ENCODE measurements at places on chromosomes 5 and 9.

DNA sequence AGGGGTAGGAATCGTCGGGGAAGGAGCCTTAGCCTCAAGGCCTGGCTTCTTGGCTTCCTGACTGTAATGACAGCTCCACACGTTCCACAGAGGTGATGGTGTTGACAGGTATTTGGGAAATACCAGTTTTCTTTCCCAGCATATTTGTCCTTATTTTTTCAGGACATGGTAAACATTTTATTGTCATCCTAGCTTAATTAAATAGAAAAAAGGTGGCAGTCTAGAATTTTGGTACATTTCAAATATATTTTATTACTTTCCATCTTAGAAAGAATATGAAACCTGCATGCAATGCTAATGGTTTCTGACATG, 8.4 kb downstream of the CXCL14 start:
- DNase-seq: no peak

DNA sequence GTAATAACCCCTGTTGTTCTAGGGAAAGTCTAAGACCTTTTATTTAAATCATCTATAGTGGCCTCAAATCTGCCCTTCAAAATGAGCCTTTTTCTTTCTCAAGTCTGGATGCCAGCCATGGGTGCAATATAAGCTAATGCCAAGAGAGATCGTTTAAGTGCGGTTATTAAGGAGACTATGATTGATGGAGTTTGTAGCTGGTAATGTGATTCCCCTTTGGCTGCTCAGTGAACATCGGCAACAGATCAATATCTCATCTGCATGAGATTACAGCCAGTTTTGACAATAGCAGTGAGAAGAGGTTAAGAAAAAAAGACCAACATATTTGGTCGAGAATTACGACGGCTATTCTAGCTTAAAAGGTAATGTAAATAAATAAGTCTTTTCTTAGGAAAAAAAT, 1049.4 kb upstream of the NUDT12 start:
- DNase-seq: no peak

- no peak for DNase-seq
These were observed 399.8 kb upstream of the PIK3R1 start for GRCh38 chr5:67815455-67816391.

GRCh38 chr5:169847519-169847918, 132.8 kb downstream of the INSYN2B start:
- no peak for DNase-seq

DNA sequence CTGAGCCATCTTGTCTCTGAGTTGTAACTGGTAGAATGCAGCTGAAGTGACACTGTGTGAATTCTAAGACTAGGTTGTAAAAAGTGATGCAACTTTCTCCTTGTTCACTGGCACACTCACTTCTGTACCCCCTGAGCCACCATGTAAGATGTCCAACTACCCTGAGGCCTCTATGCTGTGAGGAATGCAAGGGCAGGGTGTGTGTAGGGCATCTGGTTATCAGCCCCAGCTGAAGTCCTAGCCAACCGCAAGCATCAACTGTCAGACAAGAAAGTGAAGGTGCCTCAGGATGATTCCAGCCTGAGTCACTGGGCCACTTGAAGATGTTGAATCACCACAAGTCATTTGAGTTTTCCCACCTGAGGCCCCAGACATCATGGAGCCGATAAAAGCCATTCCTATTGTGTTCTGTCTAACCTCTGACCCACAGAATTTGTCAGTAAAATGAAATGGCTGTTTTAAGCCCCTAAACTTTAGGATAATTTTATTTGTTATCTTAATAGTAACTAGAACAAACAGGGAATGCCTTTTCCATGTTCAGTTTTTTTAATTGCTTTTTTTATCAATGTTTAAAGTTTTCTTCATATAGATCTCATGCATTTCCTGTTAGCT, 18.7 kb upstream of the RHOBTB3 start:
- DNase-seq: no peak

GRCh38 chr5:1656271-1656975, 132.7 kb upstream of the LPCAT1 start:
- DNase-seq: no peak

GRCh38 chr9:68625559-68625958, 79.5 kb upstream of the PIP5K1B start:
- no peak for DNase-seq

- DNase-seq: no peak
These were observed 217.7 kb upstream of the PANK3 start for GRCh38 chr5:168796593-168797580.

DNA sequence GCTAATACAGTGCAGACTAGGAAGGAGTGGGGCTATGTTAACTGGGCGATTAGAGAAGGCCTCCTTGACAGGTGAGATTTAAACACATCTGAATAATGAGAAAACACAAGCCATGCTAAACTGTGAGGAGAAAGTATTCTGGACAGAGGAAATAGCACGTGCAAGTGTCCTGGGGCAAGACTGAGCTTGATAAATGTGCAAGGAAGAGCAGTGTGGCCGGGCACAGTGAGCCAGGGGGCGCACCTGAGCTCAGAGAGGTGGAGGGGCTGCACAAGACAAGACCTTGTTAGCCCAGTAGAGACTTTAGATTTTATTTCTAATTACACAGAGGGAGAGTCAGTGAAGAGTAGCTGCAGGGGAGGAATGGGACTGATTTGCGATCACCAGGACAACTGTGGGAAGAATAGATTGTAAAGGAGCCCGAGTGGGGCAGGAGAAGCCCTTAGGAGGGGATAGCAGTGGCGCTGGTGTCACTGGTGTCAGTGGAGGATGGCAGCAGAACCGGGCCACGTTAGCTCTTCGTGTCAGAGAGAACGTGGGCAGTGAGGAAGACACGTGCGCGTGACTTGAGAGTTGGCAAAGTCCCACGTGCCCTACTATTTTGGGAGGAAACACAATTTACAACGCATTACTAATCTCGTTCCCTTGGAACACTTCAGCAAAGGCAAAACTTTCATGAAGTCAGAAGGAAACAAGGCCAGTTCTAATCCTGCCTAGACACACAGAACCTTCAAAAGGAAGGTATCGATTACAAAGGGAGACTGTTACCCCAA, 17.9 kb upstream of the C5orf47 start:
- no peak for DNase-seq

DNA sequence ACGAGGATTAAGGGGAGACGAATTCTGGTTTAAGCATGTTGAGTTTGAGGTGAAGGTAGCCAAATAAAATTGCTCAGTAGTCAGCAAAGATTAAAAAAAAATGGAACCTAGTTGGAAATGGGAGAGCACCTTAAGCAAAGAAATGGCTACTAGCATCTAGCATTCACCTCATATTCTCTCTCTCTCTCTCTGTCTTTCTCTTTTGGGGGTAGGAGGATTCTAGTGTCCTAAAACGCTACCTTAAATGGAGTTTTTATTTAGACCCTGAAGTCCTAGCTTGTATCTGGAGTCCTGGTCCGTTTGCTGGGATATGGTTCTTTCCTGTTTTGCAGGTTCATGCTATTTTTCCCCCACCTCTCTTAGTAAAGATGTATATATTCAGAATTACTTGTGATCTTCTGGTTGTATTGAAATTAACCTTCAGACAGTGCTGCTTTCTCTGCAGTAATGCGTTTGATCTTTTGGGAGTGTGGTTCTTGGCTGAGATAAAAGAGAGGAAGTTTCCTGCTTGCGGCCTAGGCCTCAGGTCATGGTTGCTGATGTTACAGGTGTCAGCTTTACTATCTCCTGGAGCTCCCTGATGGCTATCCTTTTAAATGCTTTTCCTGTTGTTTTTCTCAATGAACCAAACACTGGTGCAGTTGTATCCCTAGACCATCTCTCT, 8.0 kb downstream of the TGFBR1 start:
- no peak for DNase-seq

- DNase-seq: no peak
These were observed 23.8 kb downstream of the SVEP1 start for GRCh38 chr9:110555551-110556331.

- DNase-seq: no peak
These were observed 126.1 kb downstream of the NPR3 start for GRCh38 chr5:32837211-32837610.

DNA sequence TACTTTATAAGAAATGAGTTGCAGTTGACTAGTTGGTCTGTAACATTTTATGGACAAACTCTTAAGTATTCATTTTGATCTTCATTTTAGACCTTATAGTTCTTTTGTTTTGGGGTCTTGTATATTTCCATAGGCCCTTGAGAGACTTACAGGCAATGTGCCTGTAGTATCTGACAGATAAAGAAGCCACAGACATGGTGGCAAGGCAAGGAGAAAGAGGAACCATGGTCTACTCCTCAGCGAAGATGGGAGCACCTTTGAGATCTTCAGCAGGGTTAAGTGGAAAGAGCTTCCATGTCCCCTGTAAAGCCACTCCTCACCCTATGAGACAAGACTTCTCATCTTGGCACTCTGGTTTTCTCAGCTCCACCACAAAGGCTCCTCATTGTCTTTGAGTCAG, 56.4 kb downstream of the SH3TC2 start:
- DNase-seq: no peak

- no peak for DNase-seq
These were observed 149.5 kb downstream of the FANCC start for GRCh38 chr9:95167998-95168397.

DNA sequence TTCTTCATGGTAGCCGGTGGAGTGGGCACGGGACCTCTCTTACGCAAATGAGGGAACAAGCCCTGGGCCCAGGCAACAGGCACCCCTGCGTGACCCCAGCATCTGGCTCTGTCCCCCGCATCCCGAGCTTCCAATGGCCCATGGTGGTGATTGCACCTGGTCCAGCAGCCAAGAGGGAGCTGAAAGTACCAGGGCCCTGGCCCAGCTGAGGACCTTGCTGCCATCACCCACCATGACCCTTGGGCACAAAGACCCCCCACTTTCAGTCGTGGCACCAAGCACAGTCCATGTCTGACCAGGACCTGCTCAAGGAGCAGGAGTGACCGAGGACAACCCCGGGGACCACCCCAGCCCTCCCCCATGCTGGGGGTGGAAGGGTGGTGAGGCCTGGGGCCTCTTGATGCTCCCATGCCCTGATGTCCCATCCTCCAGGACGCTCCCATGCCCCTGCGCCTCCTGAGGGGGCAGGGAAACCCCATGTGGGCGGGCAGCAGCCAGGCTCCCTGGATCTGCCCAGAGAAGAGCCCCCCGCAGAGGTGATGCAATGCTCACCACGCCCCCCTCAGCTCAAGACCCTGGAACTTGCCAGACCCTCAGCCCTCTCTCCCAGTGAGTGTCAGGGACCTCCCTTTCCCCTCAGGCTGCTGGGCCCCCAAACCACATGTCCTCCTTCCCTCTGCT, 123.9 kb downstream of the ADAMTS2 start:
- DNase-seq: no peak

- DNase-seq: no peak
These were observed 50.0 kb upstream of the ORM1 start for GRCh38 chr9:114272739-114273431.

DNA sequence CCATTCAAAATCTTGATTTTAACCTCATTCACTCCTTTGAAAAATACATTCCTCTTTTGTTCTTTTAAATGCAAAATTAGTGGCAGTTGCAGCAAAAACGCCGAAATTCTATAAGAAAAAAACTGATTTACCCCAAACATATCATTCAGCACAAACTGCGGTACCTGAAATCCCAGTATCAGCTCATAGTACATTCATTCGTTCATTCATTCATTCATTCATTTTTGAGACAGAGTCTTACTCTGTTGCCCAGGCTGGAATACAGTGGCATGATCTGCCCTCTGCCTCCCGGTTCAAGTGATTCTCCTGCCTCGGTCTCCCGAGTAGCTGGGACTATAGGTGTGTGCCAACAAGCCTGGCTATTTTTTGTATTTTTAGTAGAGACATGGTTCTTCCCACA, 20.4 kb downstream of the FBLL1 start:
- DNase-seq: no peak

GRCh38 chr5:178486239-178486641, 104.0 kb downstream of the COL23A1 start:
- no peak for DNase-seq

- no peak for DNase-seq
These were observed 688.8 kb downstream of the MTRR start for GRCh38 chr5:8557728-8558127.

DNA sequence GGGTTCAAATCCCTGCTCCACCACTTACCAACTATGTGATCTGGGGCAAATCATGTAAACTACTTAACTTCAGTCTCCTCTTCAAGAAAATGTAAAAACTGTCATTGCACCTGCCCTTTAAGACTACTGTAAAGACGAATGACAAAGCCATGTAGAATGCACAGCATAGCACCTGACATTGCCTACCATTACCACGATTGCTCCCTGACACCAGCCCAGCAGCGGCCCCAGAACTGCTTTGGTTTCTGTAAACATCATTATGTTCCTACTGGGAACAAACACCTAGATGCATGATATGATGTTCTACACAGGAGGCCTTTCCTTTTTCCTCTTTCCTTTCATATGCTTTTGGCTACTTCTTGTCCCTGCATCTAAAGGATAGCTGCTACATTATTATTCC, 23.1 kb upstream of the PLPP6 start:
- DNase-seq: no peak

GRCh38 chr5:51385216-51385615, 2.0 kb downstream of the ISL1 start:
- DNase-seq: no peak

GRCh38 chr5:52648726-52649125, 139.0 kb upstream of the ITGA1 start:
- DNase-seq: no peak
